ENCODE measurements at places on chromosomes 2 and 18.

DNA sequence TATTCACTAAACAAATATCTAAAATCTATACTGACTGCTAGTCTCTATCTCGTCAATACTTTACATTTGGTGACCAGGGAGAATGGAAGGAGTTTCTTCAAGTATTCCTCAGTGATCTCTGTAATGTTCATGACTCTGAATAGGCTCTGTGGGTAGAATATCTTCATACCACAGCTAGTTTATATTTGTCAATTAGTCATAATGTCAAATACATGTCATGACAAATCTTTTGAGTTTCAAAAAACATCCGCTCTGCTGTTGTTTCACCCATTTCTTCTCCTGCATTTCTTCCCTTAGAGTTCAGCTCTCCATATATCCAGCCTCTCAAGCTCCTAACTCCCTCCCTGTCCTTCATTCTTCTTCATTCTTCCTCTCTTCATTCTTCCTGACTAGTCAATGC lies 206.5 kb upstream of the FANCL start:
- DNase-seq: no peak

- DNase-seq: no peak
Observed at GRCh38 chr2:229408356-229408755, 137.3 kb upstream of the PID1 start.

DNA sequence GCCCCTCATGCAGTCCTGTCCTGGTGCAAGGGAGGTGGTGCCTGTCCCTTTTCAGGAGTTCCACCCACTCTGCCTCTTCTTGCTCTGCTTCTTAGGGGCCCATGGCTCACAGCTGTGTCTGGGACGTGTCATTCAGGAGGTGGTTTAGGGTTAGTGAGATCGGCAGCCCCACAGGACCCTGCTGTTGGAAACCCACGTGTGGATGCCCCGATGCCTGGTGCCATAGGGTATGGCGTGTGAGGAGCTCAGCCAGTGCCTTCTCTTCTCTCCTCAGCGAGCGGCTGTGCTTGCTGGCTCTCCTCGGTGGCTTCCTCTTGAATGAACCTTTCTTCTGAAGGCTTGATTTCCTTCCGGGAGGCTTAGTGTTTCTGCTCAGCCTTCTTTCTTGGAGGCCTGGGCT lies 55.2 kb downstream of the LDLRAD4 start:
- DNase-seq: peak; percentile 33

- peak; percentile 4 for DNase-seq
Observed at GRCh38 chr18:54950221-54950620, 9.0 kb downstream of the CCDC68 start.

DNA sequence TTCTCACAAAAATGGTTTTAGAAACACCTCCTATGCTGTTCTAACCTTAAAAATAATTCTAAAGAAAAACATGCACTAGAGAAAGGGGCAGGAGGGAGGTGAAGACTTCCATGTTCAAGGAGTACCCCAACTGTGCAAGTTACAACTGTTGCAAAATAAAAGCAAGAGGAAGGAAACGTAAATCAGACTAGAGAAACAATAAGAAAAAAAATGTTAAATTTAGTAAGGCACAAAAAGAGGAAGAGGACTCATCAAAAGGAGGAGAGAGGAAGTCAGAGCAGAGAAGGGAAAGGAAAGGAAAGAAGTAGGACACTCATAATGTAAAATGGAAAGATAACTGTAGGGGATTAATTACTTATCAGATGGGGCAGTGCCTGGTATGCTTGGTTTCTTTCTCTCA lies 34.1 kb downstream of the RAPH1 start:
- DNase-seq: no peak

DNA sequence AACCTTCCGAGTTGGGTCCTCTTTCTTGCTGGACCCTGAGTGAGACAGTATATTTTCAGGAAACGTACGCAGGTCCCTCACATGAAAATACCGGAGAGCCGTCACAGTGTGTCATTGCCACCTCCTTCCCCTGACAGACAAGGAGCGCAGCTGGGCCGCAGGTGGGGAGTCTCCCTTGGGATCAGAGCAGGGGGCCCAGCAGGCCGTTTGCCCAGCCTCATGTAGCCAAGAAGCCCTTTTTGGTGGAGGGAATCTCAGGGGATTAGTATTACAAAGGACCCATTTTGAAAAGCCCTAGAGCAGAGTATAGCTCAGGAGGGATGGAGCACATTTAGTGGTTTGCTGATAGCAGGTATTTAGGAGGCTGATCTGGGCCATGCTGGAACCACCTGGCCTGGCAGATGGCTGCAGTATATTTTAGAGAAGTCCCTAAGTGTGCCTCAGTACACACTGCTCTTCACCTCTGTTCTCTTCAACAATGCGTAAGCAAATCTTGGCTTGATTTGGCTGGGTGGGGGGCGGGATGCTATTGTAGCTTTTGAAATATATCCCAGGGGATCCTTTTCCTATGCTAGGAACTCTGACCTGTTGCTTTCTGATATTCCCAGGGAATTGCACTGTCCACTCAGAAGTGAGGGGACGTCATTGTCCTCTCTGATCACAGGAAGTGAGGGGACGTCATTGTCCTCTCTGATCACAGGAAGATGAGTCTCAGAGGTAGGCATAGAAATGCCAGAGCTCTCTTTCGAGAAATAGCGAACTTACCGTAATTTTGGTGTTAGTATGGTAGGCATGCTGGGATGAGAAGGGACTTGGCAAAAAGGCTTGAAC lies 171.9 kb downstream of the HRH4 start:
- no peak for DNase-seq

DNA sequence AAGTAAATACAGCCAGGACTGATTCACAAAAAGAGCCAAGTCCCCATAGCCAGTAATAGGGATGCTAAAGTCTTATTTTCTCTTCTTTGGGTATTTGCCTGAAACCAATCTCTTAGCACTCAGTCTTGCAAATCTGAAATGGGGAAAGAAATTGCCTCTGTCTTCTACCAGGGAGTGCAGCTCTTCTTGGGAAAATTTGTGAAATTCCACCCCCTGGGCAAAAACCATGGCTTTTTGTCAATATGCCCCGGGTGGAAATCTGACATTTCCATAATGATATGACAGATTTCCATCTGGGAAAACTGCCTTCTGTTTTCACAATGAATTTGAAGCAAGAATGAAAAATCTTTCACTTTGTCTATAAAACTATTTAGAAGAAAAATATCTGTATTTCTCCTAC lies 628.1 kb downstream of the BCL11A start:
- DNase-seq: no peak

GRCh38 chr2:28557389-28558131 lies 61.7 kb downstream of the PLB1 start:
- no peak for DNase-seq

- DNase-seq: no peak
Observed at GRCh38 chr2:144170179-144170578, 349.7 kb downstream of the ZEB2 start.

GRCh38 chr2:56197816-56198215 lies 14.0 kb downstream of the CCDC85A start:
- DNase-seq: no peak

GRCh38 chr18:45166836-45167551 lies 448.3 kb upstream of the SLC14A2 start:
- DNase-seq: no peak

DNA sequence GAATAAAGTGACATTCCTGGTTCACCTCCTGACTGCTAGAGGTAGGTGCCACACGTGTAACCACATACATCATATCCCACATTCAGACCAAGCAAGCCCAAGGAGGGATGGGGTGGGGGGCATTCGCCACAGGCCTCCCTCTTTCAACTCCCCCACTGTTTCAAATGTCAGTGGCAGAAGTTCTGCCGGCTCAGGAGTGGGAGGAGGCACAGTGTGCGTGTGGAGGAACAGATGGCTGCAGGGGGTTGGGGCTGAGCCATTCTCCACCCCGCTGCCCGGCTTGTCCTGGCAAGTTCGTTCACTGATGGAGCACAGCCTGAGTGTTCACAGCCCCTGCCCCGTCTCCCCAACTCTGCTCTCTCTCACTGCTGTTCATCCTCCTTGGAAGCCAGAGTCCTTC lies 75.4 kb upstream of the TANC1 start:
- DNase-seq: no peak

GRCh38 chr2:43300781-43301583 lies 74.6 kb upstream of the ZFP36L2 start:
- DNase-seq: no peak

DNA sequence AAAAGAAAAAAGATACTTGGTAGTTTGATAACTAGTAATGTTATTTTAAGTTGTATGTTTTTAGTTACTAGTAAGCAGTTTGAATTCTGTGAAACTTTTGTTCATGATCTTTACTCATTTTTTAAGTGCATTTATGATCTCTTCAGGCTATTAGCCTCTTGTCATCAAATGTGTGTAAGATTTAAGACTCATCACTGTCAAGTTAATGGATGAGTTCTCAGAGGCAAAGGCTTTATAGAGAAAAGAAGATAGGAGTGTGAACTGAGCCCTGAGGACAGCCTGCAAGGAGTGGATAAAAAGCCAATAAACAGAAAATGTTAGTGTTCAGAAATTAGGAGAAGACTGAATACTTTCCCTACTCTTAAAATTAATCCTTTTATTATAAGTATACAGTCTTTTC lies 13.5 kb downstream of the NDUFV2 start:
- DNase-seq: no peak

DNA sequence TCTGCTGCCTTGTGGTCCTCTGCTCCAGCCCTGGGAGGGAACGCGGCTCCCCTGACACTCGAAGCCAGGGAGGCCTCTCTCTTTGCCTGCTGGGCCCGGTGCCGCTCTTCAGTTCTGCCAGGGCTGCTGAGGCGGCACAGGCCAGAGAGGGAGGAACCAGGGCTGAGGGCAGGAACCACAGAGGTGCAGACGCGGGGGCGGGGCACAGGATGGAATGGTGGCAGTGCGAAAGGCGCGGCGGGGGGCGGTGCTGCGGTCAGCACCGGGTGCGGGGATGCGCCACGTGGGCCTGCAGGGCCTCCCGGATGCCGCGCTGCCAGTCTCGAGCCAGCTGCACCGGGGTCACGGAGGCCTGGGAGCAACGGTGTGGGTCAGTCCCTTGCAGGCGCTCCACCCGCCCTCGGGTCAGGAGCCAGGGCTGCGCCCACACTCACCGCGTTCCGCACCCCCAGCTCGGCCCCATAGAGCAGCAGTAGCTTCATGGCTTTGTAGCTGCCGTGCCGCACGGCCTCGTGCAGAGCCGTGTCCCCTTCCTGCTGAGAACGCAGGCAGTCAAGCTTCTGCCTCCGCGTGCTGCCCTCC lies 4.4 kb downstream of the ANKRD23 start:
- DNase-seq: peak; percentile 82

GRCh38 chr2:240437861-240438809 lies 2.7 kb downstream of the GPC1 start:
- peak; percentile 72 for DNase-seq

DNA sequence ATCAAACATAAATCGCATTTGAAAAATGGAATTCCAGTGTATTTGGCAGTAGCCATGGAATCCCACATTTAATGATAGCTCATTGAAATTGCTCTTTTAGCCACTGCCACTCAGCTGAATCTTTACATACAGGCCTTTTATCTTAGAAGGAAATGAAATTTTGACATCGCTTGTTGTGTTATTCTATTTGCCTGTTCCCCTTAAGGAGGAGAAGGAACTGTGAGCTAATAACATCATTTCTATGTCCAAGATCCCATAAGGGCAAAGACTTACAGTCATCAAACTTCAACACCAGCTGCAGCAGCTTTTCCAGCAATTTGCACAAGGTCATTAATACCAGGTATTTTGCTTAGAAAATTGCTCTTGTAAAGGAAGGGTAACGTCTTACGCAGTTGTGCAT lies 6.0 kb upstream of the PDCL3 start:
- DNase-seq: no peak

DNA sequence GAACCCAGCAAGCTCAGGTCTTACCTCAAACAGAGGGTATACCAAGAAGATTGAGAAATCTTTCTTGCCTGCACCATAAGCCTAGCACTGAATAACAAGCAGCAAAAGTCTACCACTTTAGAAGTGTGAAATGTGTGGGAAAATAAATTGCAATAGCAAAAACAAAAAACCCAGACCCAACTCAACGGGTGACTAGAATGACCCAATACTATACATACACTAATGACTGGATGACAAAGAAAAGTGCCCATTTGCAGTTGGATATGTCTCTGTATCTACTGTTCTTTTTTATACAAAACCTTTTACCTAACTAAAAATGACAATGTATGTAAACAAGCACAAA lies 950.6 kb downstream of the TRIB2 start:
- DNase-seq: no peak

Data from activated naive CD4-positive, alpha-beta T cell treated with Interleukin-2 at 50 U/mL for 16 hours (primary cell).